ENCODE measurements at places on chromosomes 2 and 18.
A peak's percentile ranks its signal among the peaks of the same experiment; 100 is the strongest.

GRCh38 chr2:69755862-69756467, 14.0 kb downstream of the ANXA4 start:
- no peak for DNase-seq

- DNase-seq, result no peak
Observed at GRCh38 chr2:230413479-230413878, 2.5 kb upstream of the SP100 start.

DNA sequence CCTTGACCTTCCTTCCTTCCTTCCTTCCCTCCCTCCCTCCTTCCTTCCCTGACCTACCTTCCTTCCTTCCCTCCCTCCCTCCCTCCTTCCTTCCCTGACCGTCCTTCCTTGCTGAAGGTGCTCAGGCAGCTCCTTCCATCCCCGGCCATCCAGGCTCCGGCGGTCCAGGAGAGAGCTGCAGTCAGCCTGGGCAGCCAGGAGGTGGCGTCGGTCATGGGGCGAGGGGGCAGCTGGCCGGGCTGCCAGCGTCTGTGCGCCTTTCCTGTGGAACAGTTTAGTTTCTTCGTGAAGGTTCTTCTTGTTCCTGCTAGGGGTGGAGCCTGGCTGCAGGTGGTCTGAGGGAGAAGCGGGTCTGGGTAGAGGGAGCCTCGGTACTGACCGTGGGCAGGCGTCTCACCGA, 15.7 kb downstream of the GPR35 start:
- peak; percentile 40 for DNase-seq

DNA sequence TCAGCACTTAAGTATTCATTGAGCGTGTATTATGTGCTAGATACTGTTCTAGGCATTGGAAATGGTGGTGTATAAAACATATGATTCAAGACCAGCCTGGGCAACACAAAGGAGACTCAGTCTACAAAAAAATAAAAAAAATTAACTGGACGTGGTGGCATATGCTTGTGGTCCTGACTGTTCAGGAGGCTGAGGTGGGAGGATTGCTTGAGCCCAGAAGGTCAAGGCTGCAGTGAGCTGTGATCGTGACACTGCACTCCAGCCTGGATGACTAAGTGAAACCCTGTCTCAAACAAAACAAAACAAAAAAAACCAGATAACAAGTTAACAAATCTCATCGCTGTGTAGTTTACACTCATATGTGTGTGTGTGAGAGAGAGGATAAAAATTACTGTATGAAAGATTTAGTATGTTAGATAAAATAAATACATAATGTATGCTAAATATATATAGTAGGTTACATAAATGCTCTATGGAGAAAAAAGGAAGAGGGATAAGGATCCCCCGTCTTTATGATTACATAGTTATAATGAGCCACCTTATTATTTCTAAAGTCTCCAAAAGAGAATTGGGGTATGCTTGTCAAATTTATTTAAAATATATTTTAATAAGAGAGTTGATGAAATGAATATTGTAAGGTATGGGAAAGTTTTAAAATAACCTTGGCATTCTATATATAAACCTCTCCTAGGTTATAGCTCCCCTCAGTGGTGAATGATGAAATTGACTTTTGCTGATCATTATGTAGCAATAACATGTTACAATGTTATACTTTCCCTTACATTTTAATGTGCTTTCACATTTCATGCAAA, 69.2 kb downstream of the EHBP1 start:
- peak; percentile 56 for DNase-seq

- no peak for DNase-seq
Observed at GRCh38 chr2:131126436-131126835, 21.3 kb downstream of the PLEKHB2 start.

- DNase-seq, result no peak
Observed at GRCh38 chr2:18912225-18912888, 323.0 kb upstream of the NT5C1B start.

DNA sequence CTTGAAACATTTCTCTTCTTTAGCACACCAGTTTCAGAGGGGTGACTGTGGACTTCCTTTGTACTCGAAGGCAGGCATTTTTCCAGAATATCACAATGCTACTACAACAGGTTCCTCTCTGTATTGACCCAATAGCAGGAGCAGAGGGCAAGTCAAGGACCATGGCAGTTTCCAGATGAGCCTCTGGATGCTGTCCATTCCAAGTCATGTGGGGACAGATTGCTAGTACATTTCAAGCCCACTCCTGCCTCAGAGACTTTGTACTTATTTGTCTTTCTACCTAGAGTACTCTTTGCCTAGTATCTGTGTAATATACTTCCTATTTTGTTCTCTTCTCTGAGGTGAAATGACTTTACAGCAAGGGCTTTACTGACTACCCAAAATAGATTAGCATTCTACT, 373.9 kb downstream of the PIK3C3 start:
- no peak for DNase-seq

GRCh38 chr2:223141606-223142005, 89.6 kb downstream of the KCNE4 start:
- no peak for DNase-seq

GRCh38 chr2:193518041-193518817, 1323.5 kb upstream of the TMEFF2 start:
- DNase-seq, result no peak

DNA sequence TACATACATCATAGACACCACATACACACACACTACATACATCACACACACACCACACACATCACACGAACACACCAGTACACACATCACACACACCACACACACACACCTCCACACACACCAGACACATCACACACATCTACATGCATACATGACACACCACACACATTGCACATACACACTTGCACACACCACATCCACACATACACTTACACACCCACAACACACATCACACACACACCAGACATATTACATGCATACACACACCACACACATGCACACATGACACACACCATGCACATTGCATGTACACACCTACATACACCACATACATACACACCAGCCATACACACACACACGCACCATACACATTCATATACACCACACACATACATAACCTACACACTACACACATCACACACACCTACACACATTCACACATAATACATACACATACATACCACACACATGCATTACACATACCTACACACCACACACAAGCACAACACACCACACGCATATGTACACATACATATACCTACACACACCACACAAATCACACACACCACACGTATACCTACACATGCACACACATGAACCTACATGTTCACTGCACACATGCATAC, 156.5 kb downstream of the NDUFA10 start:
- DNase-seq, result no peak

- DNase-seq, result no peak
Observed at GRCh38 chr2:231187736-231188505, 10.5 kb upstream of the ARMC9 start.

DNA sequence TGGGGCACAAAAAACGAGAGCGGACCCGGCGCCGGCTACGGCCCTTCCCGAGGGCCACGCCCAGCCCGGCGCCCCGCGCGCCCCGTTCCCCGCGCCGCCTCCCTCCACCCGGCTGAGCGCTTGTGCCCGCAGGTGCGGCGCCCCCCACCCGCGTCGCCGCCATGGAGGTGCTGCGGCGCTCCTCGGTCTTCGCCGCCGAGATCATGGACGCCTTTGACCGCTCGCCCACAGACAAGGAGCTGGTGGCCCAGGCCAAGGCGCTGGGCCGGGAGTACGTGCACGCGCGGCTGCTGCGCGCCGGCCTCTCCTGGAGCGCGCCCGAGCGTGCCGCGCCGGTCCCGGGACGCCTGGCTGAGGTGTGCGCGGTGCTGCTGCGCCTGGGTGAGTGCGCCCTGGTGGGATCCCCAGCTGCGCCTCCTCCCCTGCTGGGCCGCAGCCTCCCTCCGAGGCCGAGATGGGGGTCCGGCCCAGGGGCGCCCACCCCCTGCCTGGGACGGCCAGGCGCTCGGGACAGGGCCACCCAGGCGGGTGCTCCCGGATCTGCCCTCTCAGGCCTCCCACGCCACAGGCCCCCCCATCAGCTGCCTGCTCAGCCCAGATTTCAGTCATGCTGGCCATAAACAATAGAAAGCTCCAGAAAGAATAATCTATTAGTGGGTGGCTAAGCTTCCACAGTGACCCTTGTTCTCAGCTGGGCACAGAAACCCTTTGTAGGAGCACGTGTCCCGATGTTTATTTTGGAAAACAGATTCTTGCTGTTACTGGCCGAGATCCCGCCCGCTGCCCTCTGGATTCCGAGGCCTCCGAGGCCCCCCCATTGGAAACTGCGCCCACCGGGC, 997 bp downstream of the BOK start:
- DNase-seq, result peak; percentile 28

DNA sequence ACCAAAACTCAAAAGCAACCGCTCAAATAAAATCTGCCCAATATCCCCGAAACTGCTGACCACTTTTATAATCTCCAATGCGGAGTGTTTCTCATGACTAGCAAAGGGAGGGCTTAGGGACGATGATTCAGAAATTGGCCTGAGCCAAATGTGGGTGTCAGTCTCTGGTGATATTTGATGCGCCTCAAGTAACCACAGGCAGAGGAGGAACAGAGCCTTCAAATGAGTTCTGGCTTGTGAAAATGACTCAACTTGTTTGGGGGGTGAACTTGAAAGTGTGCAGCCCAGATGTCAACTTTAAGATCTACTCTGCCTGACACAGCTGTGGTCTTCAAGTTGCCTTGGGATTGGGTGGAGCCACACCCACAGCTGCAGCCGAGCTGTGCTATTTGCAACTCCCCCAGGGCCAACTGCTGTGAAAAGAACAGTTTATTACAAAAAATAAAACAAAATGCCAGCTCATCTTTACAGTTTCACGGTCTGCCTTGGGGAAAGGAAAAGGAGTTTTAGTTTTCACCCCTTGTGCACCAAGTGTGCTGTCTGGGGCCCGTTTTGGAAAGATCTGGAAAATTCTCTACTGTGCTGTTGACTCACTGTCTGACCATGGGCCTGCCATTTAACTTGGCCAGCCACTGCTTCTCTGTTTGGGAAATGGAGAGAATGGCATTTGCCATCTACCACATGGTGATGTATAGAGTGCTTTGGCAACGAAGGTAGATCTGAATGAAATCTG, 222.1 kb downstream of the MTX2 start:
- DNase-seq, result no peak

- no peak for DNase-seq
Observed at GRCh38 chr18:12652861-12653401, 5.0 kb downstream of the SPIRE1 start.

DNA sequence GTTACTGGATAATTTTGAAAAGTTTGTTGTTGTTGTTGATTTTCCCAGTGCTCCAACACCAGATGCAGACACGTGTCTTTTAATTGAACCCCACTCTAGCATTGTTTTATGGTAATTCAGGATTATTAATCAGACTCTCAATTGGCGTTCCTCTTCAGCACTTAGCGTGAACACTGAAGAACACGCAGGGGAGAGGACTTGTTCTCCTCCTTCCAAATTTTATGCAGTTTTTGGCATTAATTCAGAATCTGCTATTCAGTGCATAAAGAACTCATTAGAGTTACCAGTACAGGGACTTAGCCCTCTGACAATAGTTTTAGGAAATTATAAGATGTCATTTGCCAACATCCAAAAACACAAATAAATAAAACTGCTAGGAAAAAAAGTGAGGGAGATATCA, 75.5 kb downstream of the SNTG2 start:
- no peak for DNase-seq

DNA sequence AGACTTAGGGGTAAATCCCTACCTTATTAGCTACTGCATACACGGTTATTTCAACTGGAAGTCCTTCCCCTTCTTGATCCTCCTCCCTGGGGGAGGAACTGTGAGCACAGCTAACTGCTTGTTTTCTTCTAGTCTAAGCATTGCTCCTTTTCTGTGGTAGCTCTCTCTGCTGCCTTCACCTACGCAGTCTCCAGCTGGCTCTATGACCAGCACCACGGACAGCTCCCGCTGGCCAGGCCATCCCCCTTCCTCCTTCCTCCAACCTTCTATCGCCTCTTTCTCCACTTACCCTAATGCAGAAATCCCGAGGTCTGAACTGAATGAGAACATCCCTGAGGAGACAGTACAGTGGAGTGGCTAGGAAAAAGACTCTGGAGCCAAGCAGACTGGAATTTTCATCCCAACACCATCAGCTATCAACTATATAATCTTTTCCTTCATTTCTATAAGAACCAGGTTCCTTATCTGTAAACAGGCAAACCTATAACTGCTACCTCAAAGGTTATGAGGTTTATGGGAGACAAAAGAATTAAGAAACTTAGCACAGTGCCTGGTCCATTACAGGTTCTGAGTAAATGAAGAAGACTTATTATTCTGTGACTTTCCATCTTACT, 4.7 kb upstream of the CFAP65 start:
- peak; percentile 33 for DNase-seq

GRCh38 chr2:2146969-2147900, 183.8 kb downstream of the MYT1L start:
- no peak for DNase-seq

DNA sequence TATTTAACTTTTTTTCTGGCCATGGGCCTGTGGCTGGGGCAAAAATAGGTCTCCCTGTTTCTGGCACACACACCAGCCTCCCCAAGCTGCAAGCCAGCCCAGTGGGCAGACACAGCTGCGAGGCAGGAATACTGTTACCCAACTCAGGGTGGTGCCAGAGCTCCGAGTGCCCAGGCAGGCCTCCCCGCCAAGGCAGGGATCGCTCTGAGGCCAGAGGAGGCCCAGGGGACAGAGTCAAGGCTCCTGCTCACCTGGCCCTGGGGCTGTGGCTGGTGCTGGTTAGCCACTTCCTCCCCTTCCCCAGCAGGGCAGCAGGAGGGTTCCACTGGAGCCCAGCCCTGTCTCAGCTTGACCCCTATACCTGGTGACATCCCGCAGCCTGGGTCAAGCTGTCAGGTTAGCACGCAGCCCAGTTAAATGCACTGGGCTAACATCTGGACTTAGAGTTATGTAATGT, 67.1 kb upstream of the EPAS1 start:
- DNase-seq, result no peak

- no peak for DNase-seq
Observed at GRCh38 chr2:105912081-105912480, 167.4 kb downstream of the NCK2 start.

- DNase-seq, result no peak
Observed at GRCh38 chr18:57738078-57738477, 65.0 kb downstream of the ATP8B1 start.

DNA sequence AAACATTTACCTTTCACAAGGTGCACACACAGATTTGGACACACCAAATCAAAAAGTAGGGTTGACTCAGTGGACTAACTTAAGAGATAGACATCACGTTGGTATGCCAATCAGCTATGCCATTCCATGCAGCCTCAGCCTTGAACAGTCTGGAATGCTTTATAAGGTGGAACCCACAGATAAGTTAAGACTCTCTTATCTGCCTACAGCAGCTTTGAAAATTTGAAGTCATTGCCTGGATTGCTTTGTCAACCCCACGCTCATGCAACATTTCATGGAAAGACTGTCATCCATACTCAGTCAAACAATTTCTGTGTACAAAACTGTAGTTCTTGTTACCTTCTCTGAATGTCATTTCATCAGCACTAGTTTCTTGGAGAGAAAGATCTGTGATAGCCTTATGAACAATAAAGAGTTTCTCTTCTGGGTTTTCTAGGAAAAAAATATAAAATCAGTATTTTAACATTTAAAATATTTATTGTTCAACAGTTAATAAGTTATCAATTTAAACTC, 1.2 kb downstream of the ERMN start:
- no peak for DNase-seq
